ENCODE measurements at places on chromosomes 7 and 10. TPM values are rescaled to one million over a fixed set of nuclear protein-coding genes. Genes with fewer than 3 reads are reported as not detected.

The ADAM12 gene
- total RNA-seq = 22.5 TPM

The PNLIPRP1 gene
- not detected for total RNA-seq

The GET4 gene
- total RNA-seq = 15.1 TPM

The IGFBP1 gene
- under 0.01 TPM for total RNA-seq

The ABCB1 gene
- 0.97 TPM for total RNA-seq

The HTRA1 gene
- total RNA-seq = 160 TPM

The CYP2E1 gene
- total RNA-seq = 1.3 TPM

The MMP21 gene
- not detected for total RNA-seq

Data from fibroblast of villous mesenchyme (primary cell).